ENCODE measurements at places on chromosomes 7 and 10.

DNA sequence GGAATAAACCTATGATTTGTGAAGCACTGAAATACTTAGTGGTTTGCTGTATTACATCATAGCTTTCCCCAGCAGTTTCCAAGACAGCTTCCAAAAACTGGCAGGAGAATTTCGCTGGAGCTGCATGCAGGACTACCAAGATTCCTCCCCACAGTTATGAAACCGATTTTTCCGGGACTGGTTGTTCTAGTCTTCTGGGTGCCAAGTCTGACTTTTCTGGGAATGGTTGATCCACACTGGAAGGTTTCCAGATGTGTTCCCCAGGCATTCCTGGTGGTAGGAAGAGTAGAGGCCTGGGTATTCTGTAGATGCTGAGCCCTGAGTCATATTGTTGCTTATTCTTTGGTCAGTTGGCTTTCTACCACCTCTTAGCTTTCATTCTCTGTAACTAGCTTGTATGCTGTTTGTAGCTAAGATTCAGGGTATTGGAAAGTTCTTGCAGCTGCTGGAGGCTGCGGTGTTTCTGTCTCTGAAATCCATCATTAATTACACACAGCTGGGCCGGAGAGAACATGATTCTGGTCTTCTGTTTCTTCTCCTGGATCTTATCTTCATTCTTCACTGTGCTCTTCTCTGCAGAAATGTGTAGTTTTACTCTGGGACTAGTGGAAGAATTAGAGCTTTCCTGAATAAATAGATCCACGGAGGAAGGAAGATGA, 6.3 kb downstream of the ABCC2 start:
- DNase-seq, result peak; percentile 99

DNA sequence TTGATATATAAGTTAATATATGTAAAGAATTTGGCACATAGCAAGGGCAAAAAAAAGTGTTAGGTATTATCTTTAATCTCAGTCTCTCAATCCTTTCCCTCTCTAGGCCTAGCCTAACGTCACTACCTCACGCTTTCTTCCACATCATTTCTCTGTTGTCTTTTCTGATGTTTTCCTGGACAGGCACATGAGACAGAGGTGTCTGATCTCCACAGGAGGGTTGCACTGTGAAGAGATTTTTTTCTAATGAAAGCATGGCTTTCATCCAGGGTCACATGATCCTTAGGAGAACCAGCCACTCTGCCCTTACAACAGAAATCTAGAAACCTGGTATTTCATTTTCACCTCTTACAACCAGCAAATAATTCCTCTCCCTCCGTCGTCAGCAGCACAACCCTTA, 1268.3 kb downstream of the XPNPEP1 start:
- DNase-seq, result no peak

- DNase-seq, result no peak
These were observed 64.7 kb upstream of the LRGUK start for GRCh38 chr7:134062460-134062859.

DNA sequence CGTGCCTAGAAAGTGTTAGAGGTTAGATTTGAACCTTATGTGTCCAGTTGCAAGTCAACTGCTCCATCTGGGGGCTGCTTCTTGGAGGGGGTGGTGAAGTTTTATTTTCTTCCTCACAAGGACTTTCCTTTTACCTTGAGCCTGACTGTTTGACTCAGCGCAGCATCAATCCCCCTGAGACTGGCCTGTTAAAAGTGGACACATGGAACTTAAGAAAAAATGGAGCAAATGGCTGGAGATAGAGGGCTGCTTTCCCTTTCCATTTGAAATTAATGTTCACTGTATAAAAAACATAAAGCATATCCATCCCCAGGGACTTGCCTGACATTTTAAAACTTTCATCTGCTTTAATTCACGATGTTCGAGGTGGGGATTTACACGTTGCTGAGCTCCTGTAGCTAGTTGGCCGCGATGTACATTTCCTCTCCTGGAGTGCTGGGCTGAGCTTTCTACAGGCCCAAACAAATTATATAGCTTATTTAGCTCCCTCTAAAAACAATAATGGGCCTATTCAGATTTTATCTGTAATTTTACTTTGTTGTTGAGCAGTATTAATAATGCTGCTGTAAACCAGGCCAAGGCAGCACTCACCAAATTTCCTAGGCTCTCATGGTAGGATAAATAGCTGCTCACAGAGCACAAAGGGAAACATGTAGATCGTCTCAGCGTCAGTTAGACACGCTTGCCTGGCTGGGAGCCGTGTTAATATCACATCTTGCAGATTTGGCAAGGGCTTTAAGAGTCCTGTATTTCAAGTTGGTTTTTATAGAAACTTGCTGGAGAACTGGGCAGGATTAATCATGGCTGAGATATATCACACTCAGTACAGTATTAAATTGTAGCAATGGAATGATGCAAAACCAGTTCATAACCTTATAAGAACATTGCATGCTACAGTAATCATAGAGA, 251.5 kb downstream of the LRMDA start:
- no peak for DNase-seq

GRCh38 chr7:120981117-120981516, 7.4 kb upstream of the CPED1 start:
- no peak for DNase-seq

- DNase-seq, result no peak
These were observed 6.6 kb downstream of the CPA2 start for GRCh38 chr7:130273081-130273932.

DNA sequence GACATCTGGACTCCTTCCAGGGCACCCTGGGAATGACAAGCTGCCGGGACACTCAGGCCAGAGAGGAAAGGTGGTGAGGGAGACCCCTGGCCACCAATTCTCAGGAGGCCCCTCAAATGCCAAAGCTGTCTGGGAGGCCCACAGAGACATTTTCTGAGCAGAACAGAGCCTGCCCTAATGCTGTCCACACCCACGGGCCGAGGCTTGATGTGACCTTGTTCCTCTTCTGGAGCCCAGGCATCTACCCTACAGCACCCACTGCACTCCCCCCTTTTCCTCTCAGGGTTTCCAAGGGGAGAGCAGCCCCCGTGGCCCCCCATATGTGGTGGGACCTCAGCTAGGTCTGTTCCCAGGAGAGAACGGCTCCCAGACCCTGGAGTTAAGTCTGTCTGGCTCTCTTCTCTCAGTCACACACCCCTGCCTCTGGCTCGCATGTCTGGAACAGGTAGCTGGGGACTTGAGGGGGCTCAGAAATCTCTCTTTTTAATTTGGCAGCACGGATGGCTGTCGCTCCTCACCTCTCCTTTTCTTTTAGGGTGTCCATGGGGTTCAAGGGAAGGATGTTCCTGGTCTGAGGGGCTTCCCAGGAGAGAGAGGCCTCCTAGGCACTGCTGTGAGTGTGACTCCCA, 16.8 kb upstream of the VOPP1 start:
- DNase-seq, result no peak

GRCh38 chr7:137146012-137146455, 197.5 kb downstream of the PTN start:
- peak; percentile 53 for DNase-seq

DNA sequence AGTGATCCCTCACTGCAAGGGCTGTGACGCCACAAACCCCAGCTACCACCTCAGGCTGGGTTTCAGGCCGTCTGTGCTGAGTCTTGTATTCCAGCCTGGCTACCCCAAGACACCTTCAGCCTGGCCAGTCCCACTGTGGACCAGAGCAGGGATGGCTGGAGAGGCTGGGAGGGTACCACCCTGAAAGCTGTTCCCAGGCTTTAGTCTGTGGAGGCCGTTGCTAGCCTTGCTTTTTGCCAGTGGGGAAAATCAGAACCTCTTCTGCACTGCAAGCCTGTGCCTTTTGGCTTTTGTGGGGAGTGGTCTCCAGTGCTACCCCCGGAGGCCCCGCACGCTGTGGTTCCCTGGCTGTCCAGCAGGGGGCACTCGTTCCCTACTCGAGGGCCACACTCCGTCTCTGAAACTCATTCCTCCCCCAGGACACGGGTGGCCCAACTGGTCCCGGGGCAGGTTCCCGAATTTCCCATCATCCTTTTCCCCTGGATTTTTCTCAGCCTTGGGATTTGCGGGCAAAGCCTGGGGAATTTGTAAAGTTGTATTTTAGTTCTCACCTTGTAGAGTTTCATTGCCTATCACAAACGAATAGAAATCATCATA, 128.4 kb upstream of the BTBD16 start:
- DNase-seq, result no peak

- no peak for DNase-seq
These were observed 19.7 kb upstream of the VPS37D start for GRCh38 chr7:73647725-73648592.

GRCh38 chr10:13527864-13528122, 1.0 kb downstream of the BEND7 start:
- no peak for DNase-seq

- no peak for DNase-seq
These were observed 99.6 kb downstream of the LMBR1 start for GRCh38 chr7:156793334-156793733.

GRCh38 chr7:142807855-142808460, 37.2 kb downstream of the PRSS2 start:
- DNase-seq, result no peak

DNA sequence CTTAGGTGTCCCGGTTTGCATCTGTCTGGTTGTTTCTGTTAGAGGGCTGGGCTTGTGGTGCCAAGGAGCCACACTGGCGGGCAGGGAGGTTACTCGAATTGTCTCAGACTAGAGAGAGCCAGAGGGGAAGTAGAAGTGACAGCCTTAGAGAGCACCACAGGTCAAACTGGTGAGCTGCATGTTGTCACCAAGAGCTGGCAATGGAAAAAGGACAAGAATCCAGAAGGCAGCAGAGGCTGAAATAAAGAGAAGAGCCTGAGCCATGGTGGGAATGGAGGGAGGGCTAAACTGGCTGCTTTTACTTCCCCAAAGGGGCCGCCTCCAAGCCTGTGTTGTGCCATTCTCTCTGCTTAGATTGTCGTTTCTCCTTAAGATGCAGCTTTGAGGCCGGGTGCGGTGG, 31.1 kb upstream of the RHBDD2 start:
- no peak for DNase-seq

DNA sequence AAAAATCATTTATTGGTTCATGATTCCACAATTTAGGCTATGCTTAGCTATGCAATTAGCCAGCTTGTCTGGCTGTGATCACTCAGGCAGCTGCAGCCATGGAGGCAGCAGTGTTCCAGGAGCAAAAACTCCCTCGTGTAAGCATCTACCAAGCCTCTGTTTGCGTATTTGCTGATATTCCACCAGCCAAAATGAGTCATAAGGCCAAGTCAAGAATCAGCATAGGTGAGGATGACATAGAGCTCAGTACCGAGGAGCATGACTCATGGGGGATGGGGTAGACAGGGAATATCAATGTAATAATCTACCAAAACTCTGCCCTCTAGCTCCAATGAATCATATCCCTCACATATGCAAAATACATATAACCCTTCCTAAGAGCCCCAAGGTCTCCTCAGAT, 63.3 kb downstream of the IMMP2L start:
- DNase-seq, result peak; percentile 13

DNA sequence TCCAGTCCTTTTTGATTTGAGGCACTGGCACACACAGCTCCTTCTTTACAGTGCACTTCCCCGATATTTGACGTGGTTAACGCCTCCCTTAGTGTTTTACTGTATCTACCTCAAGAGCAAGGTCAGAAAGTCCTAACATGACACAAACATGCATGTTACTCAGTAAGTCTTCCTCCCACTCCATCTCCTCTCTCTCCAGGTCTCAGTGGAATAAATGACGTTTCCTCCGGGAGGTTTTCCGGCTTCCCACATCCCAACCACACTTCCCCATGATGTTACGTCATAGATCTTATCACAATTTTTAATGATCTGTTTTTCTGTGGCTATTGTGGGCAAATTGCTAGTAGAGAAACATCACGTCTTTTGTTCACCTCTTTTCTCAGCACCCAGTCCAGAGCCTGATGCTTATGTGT, 165.7 kb downstream of the PTPN20 start:
- peak; percentile 13 for DNase-seq

DNA sequence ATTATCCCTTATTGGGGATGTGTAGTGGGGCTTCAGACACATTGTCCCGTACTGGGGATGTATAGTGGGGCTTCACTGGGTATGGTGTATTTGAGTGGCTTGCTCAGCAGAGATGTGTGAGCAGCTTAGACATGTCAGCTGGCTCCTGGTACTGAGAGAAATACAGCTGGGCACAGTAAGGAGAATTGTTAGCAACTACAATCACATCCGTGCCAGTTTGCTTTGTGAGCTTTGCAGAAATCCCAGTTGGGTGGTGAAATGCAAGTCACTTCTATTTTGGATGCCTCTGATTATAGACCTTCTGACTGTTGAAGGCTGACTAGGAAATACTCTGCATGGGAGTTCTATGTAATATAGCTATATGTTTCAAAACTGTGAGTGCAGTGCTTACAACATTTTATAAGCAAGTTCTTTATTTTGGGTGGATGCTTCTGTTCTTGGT, 10.8 kb downstream of the CCNY start:
- DNase-seq, result no peak

GRCh38 chr7:42843205-42843800, 68.6 kb downstream of the C7orf25 start:
- no peak for DNase-seq

GRCh38 chr10:43739161-43739560, 90.5 kb upstream of the ZNF32 start:
- peak; percentile 28 for DNase-seq

All from stromal cell of bone marrow (primary cell).